ENCODE measurements at places on chromosomes 11 and 22.

DNA sequence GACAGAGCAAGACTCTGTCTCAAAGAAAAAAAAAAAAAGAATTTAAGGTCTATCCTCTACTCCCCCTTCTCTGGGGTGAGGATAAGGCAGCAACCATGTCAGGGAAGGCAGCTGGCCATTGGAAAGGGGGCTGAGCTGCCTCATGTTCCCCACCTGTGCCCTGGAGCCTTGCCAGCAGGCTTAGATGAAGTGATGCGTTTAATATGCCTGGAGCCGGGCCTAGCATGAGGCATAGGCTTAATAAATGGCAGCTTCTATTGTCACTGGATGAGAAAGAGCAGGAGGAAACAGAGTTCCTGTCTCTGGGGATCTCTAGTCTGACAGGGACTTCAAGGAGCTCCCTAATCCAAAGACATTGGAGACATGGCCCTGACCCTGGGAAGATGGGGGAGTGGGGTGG, 3.2 kb upstream of the KCNE3 start:
- DNase-seq: no peak

- no peak for DNase-seq
These were observed 566.2 kb downstream of the TBC1D22A start for GRCh38 chr22:47328550-47329243.

GRCh38 chr11:102985850-102986249, 30.3 kb upstream of the MMP13 start:
- DNase-seq: no peak

GRCh38 chr11:124751741-124752470, at the start of gene VSIG2:
Gene VSIG2 (minus strand): TSS chr11:124752255. CDS start chr11:124752137, 118 bp downstream.
- DNase-seq: no peak

- DNase-seq: no peak
These were observed 10.5 kb upstream of the LDLRAD3 start for GRCh38 chr11:35933320-35933871.

DNA sequence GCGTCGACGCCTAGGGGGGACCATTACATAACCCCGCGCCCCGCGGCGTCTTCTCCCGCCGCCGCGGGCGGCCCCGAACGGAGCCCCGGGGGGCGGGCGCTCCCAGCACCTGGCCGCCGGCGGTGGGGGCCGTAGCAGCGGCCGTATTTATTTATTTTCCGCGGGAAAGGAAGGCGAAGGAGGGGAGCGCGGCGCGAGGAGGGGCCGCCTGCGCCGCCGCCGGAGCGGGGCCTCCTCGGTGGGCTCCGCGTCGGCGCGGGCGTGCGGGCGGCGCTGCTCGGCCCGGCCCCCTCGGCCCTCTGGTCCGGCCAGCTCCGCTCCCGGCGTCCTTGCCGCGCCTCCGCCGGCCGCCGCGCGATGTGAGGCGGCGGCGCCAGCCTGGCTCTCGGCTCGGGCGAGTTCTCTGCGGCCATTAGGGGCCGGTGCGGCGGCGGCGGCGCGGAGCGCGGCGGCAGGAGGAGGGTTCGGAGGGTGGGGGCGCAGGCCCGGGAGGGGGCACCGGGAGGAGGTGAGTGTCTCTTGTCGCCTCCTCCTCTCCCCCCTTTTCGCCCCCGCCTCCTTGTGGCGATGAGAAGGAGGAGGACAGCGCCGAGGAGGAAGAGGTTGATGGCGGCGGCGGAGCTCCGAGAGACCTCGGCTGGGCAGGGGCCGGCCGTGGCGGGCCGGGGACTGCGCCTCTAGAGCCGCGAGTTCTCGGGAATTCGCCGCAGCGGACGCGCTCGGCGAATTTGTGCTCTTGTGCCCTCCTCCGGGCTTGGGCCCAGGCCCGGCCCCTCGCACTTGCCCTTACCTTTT, at the start of gene EP300:
Gene EP300 (plus strand): TSS at position 570 of the 795 bp plus-strand sequence. CDS start 413 bp downstream, outside the sequence.
- peak; percentile 93 for DNase-seq

DNA sequence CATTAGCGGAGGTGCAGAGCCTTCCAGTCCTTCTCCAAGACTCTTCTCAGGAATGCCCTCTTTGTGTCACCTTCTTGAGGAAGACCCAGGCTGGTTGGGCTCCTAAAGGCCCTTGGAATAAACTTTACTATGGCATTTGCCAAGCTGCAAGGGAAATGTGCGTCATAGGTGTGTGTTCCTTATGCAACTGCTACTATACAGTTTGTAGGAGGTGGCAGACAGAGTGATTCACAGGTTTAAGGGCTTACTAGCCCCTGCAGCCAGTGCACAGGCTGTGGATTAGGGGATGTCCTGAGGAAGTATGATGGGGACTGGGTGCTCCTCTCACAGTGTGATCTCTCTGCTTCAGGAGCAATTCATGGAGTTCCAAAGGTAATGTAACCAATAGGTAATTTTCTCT, 74.6 kb downstream of the TENM4 start:
- no peak for DNase-seq

GRCh38 chr11:46832511-46833214, 13.4 kb downstream of the CKAP5 start:
- DNase-seq: no peak

GRCh38 chr11:104763930-104764709, 134.1 kb downstream of the CASP12 start:
- no peak for DNase-seq

DNA sequence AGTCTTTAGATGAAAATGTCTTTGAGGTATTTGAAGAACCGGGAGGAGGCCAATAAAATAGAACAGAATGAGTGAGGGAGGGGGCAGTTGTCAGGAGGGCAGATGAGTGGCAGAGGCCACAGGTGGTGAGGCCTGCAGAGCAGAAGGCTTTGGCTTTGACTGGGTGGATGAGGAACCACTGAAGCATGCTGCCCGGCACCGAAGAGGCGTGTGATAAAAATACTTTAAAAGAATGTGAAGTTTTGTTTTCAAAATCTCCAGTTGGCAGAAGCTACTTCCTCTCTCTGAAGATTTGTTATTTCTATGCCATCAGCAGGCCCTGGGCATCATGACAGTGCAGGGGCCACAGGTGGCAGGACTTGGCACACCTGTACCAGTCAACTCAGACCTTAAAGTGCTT, 6.3 kb downstream of the MS4A12 start:
- DNase-seq: no peak

DNA sequence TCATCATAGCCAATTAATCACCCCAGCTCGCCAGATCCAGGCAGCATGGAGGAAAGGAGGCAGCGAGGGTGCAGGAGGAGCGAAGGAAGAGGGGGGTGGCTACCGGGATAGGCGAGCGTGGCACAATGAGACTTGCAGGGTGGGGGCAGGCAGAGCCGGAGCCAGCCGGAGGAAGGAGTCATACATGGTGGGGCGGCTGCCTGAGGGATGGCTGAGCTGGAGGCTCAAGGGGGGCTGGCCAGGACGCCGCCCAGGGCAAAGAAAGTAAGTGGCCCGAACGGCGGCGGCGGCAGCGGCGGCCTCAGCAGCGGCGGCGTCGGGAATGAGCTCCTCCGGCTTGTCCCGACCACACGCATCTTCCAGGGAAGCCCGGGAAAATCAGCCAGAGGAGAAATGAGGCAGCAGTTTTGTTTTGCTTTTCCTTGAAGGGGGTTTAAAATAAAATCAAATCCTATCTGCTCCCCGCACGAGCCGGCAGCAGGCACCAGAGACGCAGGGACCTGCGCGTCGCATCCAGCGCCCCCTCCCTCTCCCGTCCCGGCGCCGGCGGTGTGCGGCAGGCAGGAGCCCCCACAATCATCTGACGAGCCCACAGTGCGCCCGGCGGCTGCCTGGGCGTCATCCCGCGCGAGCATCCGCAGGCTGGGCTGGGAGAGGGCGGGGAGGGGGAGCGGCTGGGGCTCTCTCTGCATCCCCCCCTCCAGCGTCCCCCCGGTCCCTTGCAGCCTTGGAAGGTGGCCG, 263.6 kb downstream of the CTTN start:
- DNase-seq: no peak

GRCh38 chr22:49901457-49901856, 16.8 kb downstream of the ALG12 start:
- DNase-seq: no peak

GRCh38 chr11:37040921-37041320, 442.9 kb upstream of the RAG2 start:
- no peak for DNase-seq

DNA sequence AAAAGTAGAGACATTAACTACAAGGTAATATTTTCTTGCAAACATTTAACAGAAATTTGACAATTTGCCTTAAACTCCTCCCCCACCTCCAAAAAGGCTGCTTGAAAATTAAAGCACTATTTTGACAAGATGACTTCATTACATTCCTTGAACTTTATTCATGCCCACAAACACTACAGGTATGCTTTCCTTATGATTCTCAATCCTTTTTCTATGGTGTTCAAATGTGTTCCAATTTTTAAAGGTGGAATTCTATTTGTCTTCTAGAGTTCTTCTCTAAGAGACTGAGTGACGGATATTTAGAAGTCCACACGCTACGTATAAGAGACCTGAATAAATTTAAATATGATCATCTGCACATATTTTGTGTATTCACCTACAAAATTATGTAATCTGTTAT, 69.4 kb downstream of the MRTFA start:
- no peak for DNase-seq

DNA sequence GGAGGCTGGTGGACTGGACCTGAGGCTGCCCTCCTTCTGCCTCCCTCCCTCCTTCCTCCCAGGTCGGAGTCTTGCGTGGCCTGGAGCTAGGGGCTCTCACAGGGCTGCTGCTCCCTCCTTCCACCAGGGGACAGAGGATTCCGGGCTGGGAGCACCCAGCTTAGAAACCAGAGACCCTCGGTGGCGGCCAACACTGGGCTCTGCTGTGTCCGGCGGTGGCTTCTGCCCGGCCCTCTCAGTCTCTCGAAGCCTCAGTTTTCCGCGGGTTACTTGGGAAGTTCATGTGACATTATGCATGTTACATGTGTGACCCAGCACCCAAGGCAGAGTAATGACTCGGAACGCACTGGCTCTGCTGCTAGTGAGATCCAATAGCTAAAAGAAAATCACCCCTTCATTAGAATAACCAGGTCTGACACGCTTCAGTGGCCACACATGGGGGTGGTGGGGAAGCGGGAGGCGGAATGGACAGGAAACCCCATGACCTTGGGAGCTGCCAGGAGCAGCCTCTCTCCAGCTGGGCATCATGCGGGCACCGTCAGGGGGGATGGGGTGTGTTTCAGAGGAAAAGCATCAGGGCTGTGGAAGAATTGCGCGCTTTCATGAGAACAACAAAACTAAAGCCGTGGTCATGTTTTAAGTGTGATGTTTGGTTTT, 5.9 kb upstream of the MRGPRG start:
- DNase-seq: no peak

Measured in CD4-positive, alpha-beta T cell (primary cell).